Panc1 (cell line): ENCODE measurements at places on chromosomes 7 and 10. TPM values are rescaled to one million over a fixed set of nuclear protein-coding genes. Genes with fewer than 3 reads are reported as not detected.

CRYGN gene
- total RNA-seq: 0.74 TPM

ING3 gene
- total RNA-seq: 9.1 TPM

SPDYE2B gene
- not detected for total RNA-seq

CDC14C gene
- total RNA-seq: not detected

ABHD11 gene
- 54.2 TPM for total RNA-seq

DNA sequence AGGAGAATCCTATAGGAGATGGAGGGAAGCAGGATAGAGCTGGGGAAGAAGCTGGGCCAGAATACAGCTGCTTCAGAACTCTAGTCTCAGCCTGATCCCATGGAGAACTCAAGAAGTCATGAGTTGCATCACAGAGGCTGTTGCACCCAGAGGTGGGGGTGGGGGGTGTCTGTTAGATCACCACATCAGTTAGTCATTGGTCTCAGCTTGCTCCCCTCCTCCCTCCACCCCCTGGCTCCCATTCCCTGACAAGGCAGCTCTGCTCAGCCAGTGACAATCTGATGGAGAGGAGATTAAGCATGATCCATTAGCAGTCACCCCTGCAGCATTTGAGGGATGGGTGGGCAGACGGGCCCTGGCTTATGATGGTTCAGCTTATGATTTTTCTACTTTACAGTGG lies 58.4 kb upstream of the FGL2 start:
- no peaks in the 10 kb centered on the region for H3K36me3 ChIP-seq
- H3K4me3 ChIP-seq: no peak overlapping the region
- no peak overlapping the region for H3K27ac ChIP-seq
- DNase-seq: no peak
- no peaks in the 10 kb centered on the region; the same call in 1 of the 2 replicates for H3K27me3 ChIP-seq

DNA sequence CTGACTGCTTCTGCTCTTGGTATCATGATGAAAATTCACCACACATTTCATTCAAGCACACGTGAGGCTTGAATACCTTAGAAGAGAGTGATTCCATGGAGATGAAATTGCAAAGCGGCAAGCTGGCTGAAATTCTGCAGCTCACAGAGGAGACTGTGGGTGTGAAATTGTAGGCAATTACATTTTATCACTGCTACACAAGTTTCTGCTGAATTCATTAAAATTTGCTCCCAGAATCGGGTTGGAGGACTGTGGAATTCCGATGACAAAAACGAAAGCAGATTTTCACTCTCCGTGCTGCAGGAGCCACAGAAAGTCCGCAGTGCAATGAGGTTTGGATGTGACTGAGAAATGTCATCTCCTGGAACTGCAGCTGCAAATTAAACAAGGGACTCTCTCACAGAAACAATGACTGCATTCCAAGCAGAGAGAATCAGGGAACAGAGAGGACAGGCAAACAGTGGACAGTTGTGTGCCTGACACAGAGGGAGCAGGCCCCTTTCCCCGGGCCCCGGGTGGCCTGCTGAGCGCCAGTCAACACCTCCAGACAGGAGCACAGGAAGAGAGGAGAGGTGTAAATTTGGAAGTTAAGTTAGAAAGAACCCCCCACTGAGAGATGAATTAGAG lies 109.1 kb downstream of the C10orf90 start:
- no peak for DNase-seq
- H3K36me3 ChIP-seq: no peaks in the 10 kb centered on the region
- no peak overlapping the region for H3K27ac ChIP-seq
- no peaks in the 10 kb centered on the region for H3K27me3 ChIP-seq
- no peaks in the 10 kb centered on the region for H3K4me1 ChIP-seq
- no peak overlapping the region for H3K4me3 ChIP-seq

DNA sequence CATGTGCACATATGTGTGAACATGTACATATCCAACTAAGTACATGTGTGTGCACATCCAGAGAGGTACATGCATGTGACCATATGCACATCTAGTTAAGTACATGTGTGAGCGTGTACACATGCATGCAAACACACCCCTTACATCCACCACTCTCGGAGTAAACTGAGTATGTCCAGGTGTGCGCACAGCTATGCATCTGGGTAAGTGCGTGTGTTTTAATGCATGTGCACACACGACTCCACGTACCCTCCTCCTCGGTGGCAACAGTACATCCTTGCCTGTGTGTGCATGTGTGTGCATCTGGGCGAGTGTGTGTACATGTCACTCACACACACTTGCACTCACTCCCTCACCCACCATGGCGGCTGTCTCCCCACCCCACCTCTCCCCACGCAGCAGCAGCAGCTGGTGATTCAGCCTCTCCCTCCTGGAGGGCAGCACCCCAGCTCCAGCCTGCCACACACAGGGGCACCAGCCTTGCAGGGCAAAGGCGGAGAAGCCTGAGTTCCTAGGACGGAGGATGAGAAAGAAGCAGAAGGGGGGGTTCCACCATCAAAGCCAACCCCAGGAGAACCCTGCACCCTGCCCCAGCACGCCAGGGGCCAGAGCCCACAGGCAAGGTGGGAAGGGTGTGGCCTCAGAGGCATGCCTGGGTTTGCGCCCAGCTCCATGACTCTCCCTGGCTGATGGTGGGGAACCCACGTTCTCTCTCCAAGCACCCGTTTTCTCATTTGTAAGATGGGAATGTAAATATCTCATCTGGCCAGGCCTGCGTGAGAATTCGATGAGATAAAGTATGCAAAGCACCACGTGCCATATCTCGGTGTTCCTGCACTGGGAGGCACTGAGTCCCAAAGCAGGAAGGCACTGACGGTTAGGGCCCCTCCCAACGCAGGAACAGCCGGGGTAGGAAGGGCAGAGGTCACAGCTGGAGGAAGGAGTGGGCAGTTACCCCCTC lies 27.7 kb upstream of the DNAAF5 start:
- H3K27ac ChIP-seq: no peak overlapping the region
- DNase-seq: no peak
- H3K4me1 ChIP-seq: no peaks in the 10 kb centered on the region
- no peaks in the 10 kb centered on the region for H3K36me3 ChIP-seq

DNA sequence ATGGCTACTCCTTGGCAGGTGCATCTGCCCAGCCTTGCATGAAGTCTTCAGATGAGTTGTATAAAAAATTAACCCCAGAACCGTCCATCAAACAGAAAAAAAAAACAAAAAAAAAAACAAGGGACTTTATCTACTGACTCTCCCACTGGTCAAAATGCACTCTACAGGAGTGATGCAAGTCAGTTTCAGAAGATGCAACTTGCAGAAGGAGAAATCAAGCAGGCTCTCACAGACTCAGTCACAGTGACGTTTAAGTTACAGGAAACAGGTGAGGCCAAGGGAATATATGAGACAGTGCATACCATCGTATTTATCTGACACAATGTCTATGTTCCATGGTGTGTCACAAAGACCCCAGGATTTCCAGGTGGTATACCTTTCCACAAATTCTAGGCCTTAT lies 17.5 kb upstream of the PRPS1L1 start:
- H3K36me3 ChIP-seq: no peaks in the 10 kb centered on the region
- no peaks in the 10 kb centered on the region for H3K27me3 ChIP-seq
- no peaks in the 10 kb centered on the region for H3K4me1 ChIP-seq
- no peak overlapping the region for H3K4me3 ChIP-seq

- no peaks in the 10 kb centered on the region for H3K4me1 ChIP-seq
- DNase-seq: no peak
- no peaks in the 10 kb centered on the region for H3K27me3 ChIP-seq
These were observed 63.0 kb upstream of the CYP26C1 start for GRCh38 chr10:92997620-92998019.

GRCh38 chr10:131817866-131818509 lies 82.8 kb upstream of the PPP2R2D start:
- H3K36me3 ChIP-seq: no peaks in the 10 kb centered on the region
- H3K27me3 ChIP-seq: peaks cover 9% of the 10 kb centered on the region
- no peak for DNase-seq

- no peaks in the 10 kb centered on the region for H3K27me3 ChIP-seq
- H3K27ac ChIP-seq: no peak overlapping the region
- no peak overlapping the region for H3K4me3 ChIP-seq
- DNase-seq: no peak
- H3K36me3 ChIP-seq: no peaks in the 10 kb centered on the region
- no peaks in the 10 kb centered on the region for H3K4me1 ChIP-seq
These were observed 72.3 kb upstream of the CACUL1 start for GRCh38 chr10:118827053-118827452.

GRCh38 chr10:73634421-73634820 lies 6.9 kb downstream of the MYOZ1 start:
- H3K27ac ChIP-seq: no peak overlapping the region
- H3K36me3 ChIP-seq: no peaks in the 10 kb centered on the region
- H3K27me3 ChIP-seq: no peaks in the 10 kb centered on the region; the same call in 1 of the 2 replicates
- no peak for DNase-seq
- no peaks in the 10 kb centered on the region for H3K4me1 ChIP-seq
- no peak overlapping the region for H3K4me3 ChIP-seq

DNA sequence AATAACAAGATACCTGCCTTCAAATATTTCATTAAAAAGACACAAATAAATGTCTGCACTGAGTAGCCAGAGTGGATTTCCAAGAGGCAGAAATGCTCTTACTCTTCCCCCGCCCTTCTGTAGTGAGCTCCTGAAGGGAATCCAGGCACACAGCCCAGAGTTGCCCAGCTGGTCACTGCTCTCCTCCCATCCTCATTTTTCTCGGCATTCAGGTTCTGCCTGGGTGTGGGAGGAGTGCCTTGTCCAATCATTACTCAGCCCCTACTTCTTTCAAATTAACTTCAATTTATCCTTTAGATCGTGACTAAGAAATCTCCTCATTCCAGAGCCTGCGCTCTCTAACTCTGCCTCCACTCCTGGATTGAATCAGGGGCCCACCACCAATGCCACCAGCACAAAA lies 12.2 kb downstream of the CCDC6 start:
- peaks cover 10% of the 10 kb centered on the region for H3K4me1 ChIP-seq
- H3K4me3 ChIP-seq: no peak overlapping the region
- H3K27ac ChIP-seq: no peak overlapping the region
- no peaks in the 10 kb centered on the region for H3K27me3 ChIP-seq

DNA sequence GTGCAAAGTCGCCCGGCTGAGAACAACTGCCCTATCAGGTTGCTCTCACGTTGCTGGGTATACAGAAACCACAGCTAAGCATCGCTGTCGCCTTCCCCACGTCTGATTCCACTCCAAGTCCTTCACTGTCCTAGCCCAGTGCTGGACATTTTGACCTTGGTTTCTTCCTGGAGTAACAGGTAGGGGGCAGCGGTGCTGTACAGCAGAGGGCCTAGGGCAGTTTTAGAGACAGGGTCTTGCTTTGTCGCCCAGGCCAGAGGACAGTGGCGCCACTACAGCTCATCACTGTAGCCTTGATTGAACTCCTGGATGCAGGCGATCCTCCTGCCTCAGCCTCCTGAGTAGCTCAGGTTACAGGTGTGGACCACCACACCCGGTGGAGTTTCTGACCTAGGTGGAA lies 2.6 kb downstream of the CLDN15 start:
- no peak overlapping the region for H3K27ac ChIP-seq
- H3K27me3 ChIP-seq: no peaks in the 10 kb centered on the region
- no peak overlapping the region for H3K4me3 ChIP-seq
- H3K4me1 ChIP-seq: peaks cover 6% of the 10 kb centered on the region; the same call in 1 of the 2 replicates
- DNase-seq: no peak

GRCh38 chr7:19133886-19134285 lies 11.3 kb downstream of the FERD3L start:
- DNase-seq: no peak
- no peaks in the 10 kb centered on the region for H3K27me3 ChIP-seq
- H3K27ac ChIP-seq: no peak overlapping the region
- H3K4me1 ChIP-seq: no peaks in the 10 kb centered on the region
- no peak overlapping the region for H3K4me3 ChIP-seq
- no peaks in the 10 kb centered on the region for H3K36me3 ChIP-seq

DNA sequence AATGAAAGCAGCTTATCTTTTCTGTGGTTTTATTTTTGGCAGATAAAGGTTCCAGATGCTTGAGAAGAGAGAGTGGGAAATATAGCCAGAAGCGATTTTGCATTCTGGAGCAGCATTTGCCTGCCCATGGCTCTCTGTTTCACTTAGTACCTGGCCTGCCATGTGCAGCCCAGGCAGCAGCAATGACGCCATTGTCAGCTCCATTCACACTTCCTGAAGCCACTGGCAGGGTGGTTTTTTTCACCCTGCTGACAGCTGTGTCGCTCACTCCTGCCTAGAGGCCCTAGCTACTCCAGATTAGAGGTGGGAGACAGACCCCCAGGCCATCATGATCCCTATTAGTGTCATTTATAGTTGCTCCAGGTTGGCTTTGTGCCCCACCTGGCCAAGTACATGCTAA lies 30.1 kb upstream of the NEUROD6 start:
- DNase-seq: no peak
- no peaks in the 10 kb centered on the region for H3K36me3 ChIP-seq
- no peaks in the 10 kb centered on the region for H3K4me1 ChIP-seq
- H3K27ac ChIP-seq: no peak overlapping the region

DNA sequence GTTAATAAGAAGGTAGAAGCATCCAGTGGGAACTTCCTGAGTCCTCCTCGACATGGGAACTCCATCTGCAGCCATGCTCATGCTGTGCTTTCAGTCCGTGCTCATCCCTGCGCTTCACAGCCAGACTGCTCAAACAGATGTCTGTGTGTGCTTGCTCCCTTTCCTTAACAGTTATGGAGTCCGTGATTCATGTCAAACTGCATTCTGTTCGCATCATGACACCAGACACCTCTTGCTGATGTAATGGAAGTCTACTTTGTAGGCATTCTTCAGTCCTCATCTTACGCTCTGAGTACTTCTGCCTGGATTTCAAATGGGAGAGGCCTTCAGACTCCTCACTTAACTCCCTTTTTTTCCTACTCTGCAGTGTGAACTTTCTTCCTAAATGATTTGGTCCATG lies 304.9 kb downstream of the SUGCT start:
- no peak overlapping the region for H3K27ac ChIP-seq
- DNase-seq: no peak
- H3K36me3 ChIP-seq: no peaks in the 10 kb centered on the region
- H3K4me1 ChIP-seq: no peaks in the 10 kb centered on the region

GRCh38 chr7:45986355-45987298 lies 65.6 kb upstream of the IGFBP3 start:
- no peaks in the 10 kb centered on the region for H3K4me1 ChIP-seq
- DNase-seq: no peak

DNA sequence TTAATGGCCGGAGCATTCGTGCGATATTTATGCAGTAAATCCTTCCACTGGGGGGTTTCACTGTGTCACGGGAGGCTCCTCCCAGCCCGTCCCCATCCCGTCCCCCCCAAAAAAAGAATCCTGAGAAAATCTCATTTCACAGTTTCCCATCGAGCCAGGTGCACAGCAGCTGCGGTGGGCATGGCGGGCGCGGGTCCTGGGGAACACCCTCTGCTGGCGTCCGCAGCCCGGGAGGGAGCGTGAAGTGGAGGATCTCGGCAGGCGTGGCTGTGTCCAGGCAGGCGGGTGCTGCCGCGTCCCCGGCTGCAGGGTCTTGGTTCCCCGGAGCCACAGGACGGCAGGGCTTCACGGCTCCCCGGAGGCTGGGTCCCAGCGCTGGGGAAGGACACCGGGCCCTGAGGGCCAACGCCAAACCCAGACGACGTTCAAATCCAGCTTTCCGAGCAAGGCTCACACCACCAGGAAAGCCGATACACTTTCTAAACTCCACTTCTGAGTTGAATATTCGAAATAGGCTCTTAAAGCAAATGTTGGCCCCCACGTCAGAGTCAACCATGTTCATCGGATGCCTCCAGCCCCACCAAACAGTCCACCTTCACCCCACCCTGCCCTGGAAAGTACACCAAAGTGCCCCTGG lies 55.7 kb downstream of the PDGFA start:
- no peaks in the 10 kb centered on the region for H3K27me3 ChIP-seq
- no peak overlapping the region for H3K27ac ChIP-seq
- DNase-seq: no peak
- H3K36me3 ChIP-seq: no peaks in the 10 kb centered on the region
